Right lung (tissue), 10 donors: ENCODE measurements at places on chromosomes 2 and 18.

- no peak for DNase-seq
Observed at GRCh38 chr2:148300544-148300943, 279.7 kb downstream of the MBD5 start.

GRCh38 chr2:232697807-232698110 is 628 bp downstream of the GIGYF2 start:
- no peak for DNase-seq

GRCh38 chr2:236511266-236511665 is 58.4 kb upstream of the ACKR3 start:
- no peak for DNase-seq

DNA sequence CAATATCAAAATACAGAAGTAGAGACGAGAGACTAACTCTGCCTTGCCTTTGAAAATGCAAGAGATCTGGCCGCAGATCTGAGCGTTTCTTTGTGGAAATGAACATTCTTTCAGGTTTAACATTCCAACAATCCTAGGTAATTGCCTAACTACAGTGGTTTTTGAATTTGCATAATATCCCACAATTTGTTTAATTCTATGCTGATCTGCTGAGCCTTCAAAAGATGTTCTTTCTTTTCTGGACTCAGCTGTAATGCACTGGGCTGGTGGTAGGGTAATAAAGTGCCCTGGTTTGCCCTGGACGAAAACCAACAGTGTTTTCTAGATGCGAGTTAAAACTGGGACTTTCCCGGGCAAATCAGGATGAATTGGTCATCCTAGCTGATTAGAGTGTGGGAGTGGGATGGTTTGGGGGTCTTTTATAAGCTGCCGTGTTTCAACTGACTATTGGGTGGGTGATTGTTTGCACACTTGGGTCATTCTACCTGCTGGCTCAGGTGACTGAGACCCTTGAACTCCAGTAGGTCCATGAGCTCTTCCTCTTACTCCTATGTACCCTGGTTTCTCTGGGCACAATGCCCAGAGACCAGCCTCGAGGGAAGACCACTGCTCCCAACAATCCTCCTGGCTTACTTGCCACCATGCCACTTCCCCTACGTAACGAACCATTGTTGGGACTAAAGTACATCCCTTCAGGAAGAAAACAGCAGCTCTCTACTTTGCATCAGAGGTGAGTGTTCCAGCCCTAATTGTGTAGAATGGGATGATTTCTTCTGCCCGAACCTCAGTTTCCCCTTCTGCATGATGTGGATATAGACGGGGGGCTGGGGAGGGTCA is 3.4 kb upstream of the PAX8 start:
- no peak for DNase-seq

- no peak for DNase-seq
Observed at GRCh38 chr2:73964223-73964622, 20.5 kb upstream of the TET3 start.

DNA sequence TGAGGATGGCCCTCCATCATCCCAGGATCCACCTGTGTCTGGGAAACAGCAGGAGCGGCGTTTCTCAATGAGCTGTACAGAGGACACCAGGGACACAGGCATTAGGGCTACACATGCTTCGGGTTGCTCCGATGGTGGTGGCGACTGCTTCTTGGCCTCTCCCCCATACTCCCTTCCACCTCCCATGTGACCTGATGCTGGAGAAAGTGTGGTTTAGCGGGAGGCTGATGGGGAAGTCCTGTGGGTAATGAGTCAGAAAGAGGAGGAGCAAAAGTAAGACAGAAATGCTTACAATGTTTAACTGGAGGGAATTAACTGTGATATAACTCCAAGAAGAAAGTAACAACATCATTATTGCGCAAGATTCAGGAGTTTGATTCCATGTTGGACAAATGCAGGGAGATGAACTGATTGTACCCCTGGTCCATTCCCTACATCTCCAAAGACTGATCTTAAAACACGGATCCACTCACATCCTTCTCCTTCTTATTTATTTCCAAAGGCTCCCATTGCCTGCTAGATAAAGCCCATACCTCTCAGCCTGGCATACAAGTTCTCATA is 186.6 kb downstream of the NRP2 start:
- no peak for DNase-seq

- DNase-seq: no peak
Observed at GRCh38 chr18:79628416-79629248, 51.0 kb upstream of the CTDP1 start.

DNA sequence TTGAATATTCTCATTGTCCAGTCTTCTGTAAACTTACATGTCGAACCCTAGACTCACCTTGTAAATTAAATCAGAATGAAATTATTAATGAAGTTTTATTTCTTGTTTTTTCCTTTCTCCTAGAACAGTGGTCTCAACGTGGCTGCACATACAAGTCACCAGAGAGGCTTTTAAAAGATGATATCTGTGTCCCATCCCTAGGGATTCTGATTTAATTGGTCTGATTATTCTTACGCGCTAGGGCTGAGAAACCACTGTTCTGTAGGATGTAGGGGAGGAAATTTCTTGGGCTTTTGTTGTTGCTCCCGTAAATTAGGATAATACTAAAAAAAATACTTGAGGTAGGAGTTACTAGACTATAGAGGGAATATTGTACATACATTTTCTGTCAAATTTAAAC is 32.1 kb downstream of the PPM1B start:
- DNase-seq: no peak

DNA sequence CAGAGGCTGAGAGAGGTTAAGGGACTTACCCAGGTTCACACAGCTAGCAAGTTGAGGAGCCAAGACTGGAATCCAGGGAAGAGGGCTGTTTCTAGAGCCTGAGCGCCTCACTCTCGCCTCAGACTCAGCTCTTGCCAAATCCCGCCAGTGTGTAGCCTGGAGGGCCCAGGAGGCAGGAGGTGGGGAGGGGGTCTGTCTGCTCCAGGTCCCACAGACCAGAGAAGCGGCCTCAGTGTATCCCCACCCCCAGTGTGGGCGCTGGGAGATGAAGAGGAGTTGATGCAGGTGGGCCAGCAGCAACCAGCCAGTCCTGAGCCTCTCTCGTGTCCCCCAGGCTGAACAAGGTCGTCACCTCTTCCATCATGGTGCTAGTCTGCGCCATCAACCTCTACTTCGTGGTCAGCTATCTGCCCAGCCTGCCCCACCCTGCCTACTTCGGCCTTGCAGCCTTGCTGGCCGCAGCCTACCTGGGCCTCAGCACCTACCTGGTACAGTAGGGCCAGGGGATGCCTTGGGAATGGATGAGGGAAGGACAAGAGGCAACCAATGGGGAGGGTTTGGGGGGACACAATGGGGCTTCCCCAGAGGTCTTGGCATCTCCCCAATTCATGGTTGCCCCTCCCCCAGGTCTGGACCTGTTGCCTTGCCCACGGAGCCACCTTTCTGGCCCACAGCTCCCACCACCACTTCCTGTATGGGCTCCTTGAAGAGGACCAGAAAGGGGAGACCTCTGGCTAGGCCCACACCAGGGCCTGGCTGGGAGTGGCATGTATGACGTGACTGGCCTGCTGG is 5.2 kb upstream of the CTDSP1 start:
- DNase-seq: no peak

DNA sequence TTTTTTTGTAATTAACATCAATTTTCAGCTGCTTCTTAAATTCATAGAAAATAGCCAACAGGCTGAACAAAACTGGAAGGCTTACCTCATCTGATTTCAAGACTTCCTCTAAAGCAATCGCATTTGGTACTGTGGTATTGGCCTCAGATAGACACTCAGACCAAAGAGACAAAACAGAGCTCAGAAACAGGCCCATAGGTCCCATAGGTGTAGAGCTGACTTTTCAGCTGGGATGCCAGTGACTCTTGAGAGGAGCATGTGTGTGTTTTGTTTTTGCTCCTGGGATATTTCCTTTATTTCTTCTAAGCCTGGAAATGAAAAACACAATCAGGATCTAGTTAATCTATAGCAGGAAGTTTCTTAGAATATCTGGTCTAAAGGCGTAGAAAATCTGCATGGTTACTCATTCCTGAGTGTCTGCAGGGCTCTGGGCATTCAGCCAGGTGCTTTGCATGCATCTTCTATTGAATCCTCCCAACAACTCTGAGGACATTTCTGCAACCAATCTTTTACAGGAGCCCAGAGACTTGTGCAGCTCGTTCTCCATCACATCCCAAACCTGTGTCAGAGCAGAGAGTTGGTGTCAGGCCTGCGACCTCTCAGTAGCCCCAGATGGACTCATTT is 190.8 kb downstream of the RTP5 start:
- DNase-seq: no peak

DNA sequence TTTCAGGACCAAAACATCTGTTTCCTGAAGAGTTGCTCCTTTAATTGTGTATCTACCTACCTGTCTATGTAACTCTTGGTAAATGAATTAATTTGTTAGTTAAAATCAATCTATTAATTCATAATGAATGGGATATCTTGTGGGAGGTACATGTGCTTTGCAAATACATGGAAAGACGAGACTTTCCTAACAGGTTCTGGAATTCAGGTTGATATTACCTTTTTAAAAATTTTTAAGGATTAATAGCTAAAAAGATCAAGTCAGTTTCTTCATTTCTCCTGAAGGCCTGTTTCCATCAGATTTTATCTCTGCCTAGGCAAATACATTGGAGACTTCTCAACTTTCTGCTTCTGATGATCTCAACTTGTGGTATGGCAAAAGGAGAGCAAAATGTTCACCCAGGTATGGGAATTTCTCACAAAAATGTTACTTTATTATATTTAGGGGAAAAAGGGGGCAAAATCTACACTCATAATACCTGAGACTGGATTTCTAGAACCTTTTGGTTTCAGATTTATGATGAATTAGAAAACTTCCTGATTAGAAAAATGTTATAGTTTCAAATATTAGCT is 7.4 kb downstream of the TFPI start:
- DNase-seq: no peak

GRCh38 chr2:238149841-238150572 is 8.8 kb upstream of the ERFE start:
- DNase-seq: no peak

DNA sequence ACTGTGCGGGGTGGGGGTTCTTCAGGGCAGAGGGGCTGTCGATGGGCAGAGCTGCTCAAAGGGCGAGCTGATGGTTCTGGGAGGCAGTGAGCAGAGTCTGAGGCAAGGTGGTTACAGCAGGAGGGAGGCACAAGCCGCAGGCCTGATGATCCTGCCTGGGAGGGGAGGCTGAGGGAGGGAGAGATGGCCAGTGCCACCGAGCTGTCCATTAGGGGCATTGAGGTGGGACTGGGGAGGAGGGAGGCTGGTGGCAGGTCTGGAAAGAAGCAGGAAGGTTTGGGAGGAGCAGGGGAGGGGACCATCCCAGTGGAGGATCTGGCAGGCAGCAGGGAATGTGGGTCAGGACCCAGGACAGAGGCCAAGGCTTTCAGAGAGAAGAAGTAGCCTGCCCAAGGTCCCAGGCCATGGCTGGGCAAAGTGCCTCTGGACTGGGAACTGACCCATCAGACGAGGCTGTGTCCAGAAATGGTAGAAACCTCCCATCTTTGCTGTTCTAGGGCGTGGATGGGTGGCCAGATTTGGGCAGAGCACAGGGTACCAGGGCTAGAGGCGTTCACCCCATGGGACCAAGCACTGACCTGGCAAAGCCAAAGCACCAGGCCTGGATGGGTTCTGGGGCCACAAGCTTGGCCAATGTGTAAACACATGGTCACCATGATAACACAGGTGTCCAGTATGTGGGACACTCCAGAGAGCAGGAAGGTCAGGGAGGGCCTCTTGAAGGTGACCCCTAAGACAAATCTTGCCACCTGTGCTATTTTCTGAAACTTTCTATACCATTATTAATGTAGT is 55.5 kb downstream of the INHBB start:
- no peak for DNase-seq

DNA sequence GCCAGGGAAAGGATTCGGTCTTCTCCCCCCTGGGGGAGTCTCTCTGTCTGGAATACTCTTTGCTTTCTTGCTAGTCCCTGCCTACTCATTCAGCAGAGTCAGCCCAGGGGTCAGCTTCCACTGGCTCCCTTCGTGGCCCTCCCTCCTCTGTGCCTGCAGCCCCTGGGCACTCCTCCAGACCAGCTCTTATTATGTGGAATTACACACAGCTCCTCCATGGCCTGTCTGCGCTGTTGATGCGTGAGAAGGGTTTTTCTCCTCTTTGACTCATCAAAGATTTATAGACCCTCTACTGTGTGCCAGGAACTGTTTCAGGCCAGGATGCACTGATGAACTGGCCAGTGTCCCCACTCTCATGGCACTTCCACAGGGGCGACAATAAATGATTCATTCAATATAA is 44.4 kb downstream of the ST8SIA5 start:
- DNase-seq: no peak

DNA sequence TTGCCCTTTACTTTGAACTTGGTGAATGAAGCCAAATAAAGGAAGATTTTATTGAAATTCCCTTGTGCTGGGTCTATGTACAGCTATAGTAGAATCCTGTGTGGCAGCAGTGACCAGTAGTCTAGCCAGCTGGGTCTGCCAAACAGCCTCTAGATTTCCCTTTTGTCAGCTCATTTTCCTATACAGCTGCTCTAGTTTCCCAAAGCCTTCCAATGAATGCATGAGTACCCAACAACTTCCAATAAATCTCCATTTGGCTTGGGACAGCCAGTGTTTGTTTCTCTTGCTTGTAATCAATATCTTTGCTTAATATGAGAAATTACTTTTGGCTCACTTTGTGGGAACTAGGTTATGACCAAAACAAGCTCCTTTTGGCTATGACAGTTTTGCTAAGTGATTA is 43.6 kb downstream of the SCN9A start:
- peak; percentile 51 for DNase-seq

- no peak for DNase-seq
Observed at GRCh38 chr2:3545788-3546478, 12.2 kb downstream of the RNASEH1 start.

- DNase-seq: no peak
Observed at GRCh38 chr18:25229920-25230319, 122.0 kb downstream of the ZNF521 start.

GRCh38 chr2:239002591-239002953 is 154.7 kb downstream of the TWIST2 start:
- no peak for DNase-seq

DNA sequence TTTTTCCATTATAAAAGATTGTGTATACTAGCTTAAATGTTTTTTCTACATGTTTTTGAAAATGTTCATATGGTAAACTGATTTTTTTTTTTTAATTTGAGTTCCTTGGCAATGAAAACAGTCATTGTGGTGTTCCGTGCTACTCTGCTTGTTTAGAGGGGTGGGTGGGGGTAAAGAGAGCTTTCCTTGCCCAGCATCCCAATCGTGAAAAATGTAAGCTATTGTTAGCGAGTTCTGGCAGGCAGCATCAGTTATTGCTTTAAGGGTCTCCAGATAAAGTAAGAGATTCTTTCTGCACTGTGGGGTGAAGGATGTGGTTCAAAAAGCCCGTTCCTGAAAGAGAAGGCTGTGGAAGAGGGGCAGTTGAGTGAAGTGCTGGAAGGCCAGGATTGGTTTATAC is 118.4 kb downstream of the TANC1 start:
- peak; percentile 72 for DNase-seq
